ENCODE measurements at places on chromosomes 6 and 20.
A peak's percentile ranks its signal among the peaks of the same experiment; 100 is the strongest.

DNA sequence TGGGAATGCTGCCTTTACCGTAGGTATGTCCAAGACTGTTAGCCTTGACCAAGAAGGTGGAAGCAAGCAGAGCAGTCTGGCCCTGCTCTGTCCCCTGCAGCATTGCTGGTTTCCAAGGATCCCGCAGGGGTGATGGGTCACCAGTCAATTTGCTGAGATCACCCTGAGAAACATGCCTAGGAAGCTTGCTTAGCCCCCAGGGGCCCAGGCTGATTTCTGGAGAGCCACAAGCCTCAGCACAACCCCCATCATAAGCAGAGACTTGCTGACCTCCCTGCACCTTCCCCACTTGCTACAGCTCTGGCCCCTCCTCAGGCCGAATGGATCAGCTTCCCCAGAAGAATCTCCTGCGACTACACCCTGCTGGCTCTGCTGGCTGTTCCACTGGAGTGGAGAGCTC, 21.5 kb downstream of the ARHGAP40 start:
- no peak for DNase-seq

GRCh38 chr20:33677991-33678702, 3.9 kb upstream of the NECAB3 start:
- DNase-seq: no peak

GRCh38 chr6:31377029-31377428, 20.1 kb upstream of the HLA-B start:
- no peak for DNase-seq

GRCh38 chr6:78599526-78599925, 267.8 kb upstream of the IRAK1BP1 start:
- DNase-seq: no peak

DNA sequence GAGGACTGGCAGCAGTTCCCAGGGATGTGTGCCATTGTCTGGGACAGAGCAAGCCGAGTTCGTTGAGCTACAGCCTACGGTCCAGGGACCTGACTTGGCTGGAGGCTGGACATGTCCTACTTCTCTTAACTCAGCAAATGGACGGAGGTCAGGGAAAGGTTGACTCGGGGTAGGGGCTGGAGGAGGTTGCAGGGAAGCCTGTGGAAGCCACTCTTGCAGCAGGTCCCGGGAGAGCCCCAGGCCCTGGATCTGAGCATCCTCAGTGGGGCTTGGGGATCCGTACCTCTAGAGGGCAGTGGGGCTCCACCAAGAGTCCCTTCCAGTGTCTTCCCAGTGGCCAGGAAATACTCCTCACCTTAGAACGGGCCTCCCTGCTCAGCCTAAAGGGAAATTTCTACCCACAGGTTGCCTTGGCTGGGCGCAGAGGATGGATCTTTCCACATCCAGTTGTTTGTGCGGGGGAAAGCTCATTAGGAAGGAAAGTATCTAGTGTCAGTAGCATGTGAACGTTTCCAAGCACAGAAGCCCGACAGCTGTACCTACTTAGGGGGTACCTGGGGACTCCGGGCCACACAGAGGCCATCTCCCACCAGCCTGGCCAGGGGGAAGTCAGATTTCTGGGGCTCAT, 170.2 kb downstream of the NFATC2 start:
- peak; percentile 46 for DNase-seq

- DNase-seq: no peak
Observed at GRCh38 chr6:13611715-13612114, 3.4 kb upstream of the NOL7 start.

GRCh38 chr6:158941246-158941645, 58.8 kb downstream of the RSPH3 start:
- DNase-seq: no peak

GRCh38 chr6:71721642-71722041, 164.7 kb upstream of the RIMS1 start:
- DNase-seq: no peak

DNA sequence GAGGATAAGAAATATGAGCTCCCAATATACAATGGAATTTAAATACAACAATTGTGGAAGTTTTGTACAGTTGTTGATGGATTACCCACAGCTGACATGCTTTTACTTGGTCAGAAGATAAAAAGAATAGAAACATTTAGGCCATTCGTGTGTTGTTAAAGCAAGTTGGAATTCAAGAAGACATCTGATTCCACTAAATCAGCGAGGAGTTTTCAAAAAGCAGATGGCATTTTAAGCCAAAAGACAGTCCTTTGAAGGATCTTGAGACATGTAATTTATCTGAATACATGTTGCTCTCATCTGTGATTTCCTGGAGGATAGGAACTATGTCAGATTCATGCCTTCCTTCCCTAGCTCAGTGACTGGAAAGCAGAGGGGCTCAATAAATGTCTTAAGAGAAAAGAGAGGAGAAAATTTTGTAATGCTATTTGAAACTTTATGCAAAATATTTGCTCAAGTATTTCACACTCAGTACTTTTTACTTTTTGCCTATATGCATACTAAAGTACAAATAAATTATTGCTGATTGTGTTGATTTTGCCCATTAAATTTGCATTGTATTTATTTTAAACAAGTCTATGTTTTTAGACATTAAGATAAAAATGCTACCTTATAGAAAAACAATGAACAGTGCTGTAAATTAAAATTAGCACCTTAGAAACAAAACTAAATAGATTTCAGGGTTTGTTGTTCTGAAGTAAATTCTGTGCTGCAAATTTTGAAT, 733.8 kb upstream of the FLRT3 start:
- DNase-seq: no peak

DNA sequence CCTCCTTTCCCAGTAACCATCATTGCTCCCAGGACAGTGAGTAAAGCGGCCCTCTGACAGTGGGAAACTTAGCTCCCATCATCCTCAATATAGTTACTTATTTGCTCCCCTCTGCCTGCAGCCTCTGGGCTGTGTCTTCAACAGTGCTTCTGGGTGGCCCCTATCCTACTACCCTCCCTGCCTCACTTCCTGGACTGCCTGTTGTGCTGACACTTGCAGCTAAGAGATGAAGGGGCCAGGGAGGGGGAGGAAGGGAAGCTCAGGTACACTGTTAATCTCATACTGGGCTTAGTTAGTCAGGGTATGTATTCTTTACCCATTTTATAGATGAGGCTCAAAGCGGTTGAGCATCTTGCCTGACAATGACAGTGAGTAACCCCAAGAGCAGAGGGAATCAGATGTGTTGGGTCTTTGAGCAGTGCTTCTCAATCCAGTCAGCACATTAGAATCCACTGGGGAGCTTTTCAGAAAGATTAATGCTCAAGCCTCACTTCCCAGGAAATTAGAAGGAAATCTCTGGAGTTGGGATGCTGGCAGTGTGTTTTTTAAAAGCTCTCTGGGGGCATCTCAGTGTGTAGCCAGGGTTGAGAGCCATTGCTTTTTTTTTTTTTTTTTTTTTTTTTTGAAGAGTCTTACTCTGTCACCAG, 27.1 kb upstream of the KCNK5 start:
- no peak for DNase-seq

GRCh38 chr6:94238868-94239267, 819.5 kb upstream of the EPHA7 start:
- no peak for DNase-seq

GRCh38 chr6:8608737-8609136, 173.4 kb upstream of the SLC35B3 start:
- DNase-seq: no peak

GRCh38 chr6:69820438-69820837, 23.6 kb upstream of the LMBRD1 start:
- no peak for DNase-seq

- no peak for DNase-seq
Observed at GRCh38 chr20:13739731-13740649, 44.7 kb downstream of the ESF1 start.

- no peak for DNase-seq
Observed at GRCh38 chr6:38131527-38131965, 312.0 kb downstream of the ZFAND3 start.

GRCh38 chr20:62136283-62137091, 6.7 kb downstream of the PSMA7 start:
- DNase-seq: peak; percentile 60

Data from memory B cell (primary cell).